ENCODE measurements at places on chromosomes 5 and 9.

GRCh38 chr5:129460936-129461710, 1.0 kb downstream of the ADAMTS19 start:
- no peak for DNase-seq

- DNase-seq: no peak
These were observed 131.1 kb upstream of the NR4A3 start for GRCh38 chr9:99690573-99690972.

DNA sequence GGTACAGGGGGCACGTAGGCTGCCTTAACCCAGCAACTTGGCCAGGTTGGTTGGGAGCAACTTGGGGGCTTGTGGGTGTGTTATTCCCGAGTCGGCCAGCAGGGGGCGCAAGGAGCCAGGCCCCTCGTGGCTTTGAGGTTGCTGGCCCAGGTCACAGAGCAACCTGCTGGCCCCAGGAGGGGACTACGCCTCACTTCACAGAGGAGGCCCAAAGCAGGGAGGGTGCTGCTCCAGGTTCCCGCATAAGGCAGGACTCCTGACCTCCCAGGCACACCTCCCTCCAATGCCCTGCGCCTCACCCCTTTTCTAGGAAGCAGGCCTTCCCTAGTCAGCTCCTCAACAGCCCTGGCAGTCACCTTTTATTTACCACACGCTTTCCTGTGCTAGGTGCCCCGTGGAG, 18.1 kb downstream of the KYAT1 start:
- DNase-seq: peak; percentile 76

- no peak for DNase-seq
These were observed 711 bp downstream of the IRX1 start for GRCh38 chr5:3596261-3596825.

DNA sequence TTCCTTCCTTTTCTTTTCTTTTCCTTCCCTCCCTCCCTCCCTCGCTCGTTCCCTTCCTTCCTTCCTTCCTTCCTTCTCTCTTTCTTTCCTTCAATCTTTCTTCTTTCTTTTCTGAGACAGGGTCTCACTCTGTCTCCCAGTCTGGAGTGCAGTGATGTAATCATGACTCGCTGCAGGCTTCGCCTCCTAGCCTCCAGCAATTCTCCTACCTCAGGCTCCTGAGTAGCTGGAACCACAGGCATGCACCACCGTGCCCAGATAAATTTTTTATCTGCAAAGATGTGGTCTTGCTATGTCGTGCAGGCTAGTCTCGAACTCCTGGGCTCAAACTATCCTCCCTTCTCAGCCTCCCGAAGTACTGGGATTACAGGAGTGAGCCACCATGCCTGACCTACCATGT, 81.4 kb downstream of the SPATA31C2 start:
- no peak for DNase-seq

- DNase-seq: no peak
These were observed 387.8 kb downstream of the RASEF start for GRCh38 chr9:82675102-82675501.

- DNase-seq: no peak
These were observed 17.9 kb upstream of the RLN1 start for GRCh38 chr9:5357431-5358105.

GRCh38 chr5:66987126-66987525, 209.5 kb downstream of the CD180 start:
- DNase-seq: no peak

GRCh38 chr9:25678147-25678666, at the start of gene TUSC1:
TSS of gene TUSC1 (minus strand) at chr9:25678444. CDS start at chr9:25678312, 132 bp downstream.
- DNase-seq: peak; percentile 60

All from HTR-8/SVneo (cell line).